Kidney epithelial cell (primary cell): ENCODE measurements at places on chromosomes 1 and 21.

- no peak for DNase-seq
Observed at GRCh38 chr1:96804648-96805047, 83.1 kb downstream of the PTBP2 start.

DNA sequence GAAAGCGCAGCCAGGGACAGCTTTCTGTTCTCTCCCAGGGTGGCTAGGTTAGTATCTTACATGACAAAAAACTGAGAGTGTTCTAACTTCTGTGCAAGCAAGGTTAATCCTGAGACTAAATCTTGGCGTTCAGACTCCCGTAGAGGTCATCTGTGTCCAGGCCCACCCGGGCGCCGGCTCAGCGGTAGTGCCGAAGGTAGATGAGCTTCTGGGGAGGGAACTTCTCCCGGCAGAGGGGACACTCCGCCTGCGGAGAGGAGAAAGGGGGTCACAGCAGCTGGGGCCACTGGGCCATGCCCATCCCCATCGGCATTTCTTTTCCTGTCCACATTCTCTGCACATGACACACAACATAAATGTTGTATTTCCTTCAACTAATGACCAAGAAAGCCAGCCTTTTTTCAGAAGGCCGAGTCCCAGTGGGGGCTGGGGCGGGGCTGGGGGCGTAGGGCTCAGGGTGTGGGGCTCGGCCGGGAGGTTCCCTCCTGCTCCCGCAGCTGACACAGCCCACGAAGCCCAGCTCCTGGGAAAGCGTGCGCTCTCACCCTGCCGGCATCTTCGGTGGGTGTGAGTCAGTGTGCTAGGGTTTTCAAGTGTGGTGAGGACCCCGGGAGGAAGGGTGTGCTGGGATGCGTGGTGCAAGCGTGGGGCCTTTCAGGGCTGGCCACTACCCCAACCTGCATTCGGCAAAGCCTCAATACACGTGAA, 6.6 kb downstream of the PEX10 start:
- DNase-seq, result no peak

DNA sequence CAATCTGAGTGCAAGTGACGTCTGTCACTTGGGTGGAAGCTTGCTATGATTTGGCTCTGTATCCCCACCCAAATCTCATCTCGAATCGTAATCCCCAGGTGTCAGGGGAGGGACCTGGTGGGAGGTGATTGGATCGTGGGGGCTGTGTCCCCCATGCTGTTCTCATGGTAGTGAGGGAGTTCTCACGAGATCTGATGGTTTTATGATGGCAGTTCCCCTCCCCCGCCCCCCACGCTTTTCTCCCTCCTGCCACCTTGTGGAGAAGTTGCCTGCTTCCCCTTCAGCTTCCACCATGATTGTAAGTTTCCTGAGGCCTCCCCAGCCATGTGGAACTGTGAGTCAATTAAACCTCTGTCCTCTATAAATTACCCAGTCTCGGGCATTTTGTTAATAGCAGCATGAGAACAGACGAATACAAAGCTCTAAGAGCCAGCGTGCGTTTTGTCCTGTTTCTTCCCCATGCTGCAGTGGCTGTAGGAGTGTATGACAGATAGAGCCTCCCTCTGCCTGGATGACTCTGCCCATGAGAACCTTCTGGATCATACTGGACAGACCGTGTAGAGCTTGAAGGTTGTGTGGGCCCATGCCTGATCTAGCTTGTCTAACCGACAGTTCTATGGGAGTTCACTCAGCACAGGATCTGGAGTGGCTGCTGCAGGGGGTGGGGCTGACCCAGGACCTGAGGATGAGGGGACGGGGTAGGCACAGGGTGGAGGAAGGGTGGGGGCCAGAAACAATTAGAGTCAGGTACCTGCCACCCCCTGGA, 139.7 kb upstream of the ERRFI1 start:
- DNase-seq, result no peak

DNA sequence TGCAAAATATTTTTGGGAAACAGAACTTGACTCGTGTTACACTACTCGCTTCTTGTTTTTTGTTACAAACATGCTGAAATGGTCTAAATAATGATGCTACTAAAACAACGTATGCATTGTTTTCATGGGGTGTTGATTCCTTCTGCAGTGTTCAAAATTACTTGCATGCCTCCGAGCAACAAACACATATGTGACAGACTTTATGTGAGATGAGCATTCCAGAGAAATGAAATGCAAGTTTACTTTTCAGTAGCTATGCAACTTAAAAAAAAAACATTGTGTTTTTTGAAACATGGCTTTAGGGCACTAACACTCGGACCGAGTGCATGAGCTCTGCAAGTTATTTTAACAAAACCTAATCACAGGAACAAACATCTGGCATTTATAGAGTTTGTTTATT, 84.8 kb downstream of the CAMTA1 start:
- DNase-seq, result no peak

GRCh38 chr21:14572204-14572780, 26.2 kb upstream of the SAMSN1 start:
- DNase-seq, result no peak

GRCh38 chr1:207500306-207500705, 4.3 kb downstream of the CR1 start:
- no peak for DNase-seq

DNA sequence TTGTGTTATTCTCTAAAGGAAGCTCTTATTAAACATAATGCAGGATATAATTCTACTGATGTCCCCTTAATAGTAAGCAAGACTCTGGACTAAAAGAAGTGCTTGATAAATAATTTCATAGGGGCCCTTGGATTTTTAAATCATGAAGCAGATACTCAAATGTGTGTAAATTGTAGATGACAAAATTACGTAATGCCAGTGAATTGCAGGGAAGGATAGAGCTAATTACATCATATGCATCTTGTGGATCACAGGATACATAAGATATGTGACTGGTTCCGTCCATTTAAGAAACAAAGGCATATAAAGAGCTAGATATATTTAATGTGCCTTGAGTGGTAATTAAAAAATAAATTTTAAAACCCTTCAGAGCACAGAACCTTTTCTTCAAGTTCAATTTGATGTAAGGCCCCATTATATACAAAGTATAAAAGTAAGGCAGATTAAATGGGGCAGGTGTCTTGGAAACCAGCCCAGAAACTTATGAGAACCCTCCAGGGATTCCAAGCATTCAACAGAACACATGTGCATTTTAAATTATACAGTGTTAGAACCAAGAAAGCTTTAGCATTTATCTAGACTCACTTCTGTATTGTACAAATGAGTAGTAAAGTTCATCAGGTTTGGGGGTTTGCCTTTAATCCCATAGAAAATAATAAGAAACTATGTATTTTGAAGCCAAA, 190.4 kb downstream of the NCAM2 start:
- no peak for DNase-seq

- DNase-seq, result no peak
Observed at GRCh38 chr1:26483980-26484379, 11.7 kb downstream of the HMGN2 start.

GRCh38 chr21:14500873-14501272, 45.2 kb downstream of the SAMSN1 start:
- DNase-seq, result no peak

DNA sequence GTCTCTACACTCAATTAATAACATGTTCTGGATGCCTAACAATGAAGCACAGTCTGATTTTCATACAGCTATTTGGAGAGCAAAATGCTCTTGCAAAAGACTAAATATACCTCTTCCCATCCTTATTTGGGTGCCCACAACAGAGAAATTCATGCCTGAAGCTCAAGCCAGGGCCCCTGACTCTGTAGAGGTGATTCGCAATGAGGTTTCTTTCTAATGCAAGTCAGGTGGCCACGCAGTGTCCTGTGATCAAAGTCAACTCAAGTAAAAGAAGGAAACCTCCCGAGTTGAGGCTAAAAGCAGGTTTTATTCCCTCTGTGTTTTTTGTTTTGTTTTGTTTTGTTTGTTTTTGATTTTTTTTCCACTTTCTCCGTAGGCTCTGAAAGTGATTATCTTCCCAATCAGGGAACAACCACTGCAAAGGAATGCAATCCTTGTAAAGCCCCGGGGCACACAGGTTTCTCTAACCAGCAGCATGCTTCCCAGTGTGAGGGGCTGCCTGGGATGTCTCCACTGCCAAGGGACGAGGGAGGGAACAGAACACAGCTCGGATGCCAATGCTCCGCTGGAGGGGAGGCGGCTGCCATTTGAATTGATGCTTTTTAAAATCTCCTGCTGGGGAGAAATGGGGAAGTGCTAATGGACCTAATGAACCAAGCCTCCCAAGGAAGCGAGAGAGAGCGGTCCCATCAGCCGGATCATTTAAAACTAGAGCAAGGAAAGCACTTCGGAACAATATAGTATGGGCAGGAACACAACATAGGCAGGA, 73.8 kb upstream of the SSX2IP start:
- DNase-seq, result no peak

DNA sequence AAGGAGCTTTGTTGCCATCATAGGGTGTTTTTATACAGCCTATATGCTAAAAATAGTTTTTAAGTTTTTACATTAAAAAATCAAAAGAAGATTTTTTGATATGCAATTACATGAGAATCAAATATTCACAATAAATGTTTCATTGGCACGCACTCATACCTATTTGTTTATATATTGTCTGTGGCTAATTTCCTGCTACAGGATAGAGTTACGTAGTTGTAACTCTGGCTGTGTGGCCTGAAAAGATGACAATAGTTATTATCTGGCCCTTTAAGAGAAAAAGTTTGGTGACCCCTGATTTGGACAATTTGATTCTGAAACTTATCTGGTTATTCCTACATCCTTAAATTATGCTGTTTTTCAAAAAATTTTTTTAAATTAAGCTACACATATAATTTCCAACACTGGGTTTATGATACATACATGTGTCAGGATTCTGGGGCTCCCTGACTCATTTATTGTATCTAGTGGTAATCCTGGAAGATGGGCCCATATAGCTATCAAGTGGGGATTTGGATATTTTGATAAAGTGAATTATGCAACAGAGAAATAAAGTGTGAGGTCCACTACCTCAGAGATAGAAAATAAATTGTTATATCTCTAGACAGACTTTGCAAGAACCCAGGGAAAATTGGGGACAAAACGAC, 370.2 kb upstream of the LYPLAL1 start:
- DNase-seq, result no peak

GRCh38 chr1:43832255-43832654, 101.3 kb upstream of the ARTN start:
- DNase-seq, result no peak

GRCh38 chr1:68868606-68869005, 371.7 kb upstream of the DEPDC1 start:
- no peak for DNase-seq

DNA sequence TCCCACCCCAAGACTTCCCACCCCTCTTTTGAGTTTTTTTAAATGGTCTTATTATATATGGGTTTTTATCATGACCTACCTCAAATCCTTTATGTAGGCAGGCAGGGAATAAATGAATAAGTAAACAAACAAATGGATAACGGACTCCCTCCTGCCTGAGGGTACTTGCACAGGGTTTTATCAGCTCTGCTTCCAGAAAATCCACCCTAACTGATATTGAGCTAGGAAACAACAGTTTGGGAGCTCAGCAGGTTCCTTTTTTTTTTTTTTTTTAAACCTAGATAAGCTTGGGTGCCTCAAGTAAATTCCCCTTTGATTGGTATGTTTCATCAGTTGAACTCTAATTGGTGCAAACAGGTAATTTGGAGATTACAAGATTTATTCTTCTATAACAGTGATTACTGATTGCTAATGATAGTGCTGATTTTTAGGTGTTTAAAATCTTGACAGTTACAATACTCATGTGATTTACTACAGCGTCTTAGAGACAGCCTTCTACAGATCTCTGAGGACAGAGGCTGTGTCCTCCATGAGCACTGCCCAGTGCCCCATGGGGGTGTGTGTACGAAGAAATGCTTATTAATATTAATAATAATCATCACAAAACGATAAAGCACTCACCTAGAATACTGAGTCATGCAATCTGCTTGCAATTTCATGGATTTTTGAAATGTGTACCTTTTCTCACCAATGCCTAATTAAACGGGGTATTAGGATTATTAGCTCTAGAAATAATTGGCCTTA, 347.4 kb downstream of the RRAGC start:
- no peak for DNase-seq

GRCh38 chr1:156901966-156902915, 8.7 kb downstream of the PEAR1 start:
- DNase-seq, result no peak

DNA sequence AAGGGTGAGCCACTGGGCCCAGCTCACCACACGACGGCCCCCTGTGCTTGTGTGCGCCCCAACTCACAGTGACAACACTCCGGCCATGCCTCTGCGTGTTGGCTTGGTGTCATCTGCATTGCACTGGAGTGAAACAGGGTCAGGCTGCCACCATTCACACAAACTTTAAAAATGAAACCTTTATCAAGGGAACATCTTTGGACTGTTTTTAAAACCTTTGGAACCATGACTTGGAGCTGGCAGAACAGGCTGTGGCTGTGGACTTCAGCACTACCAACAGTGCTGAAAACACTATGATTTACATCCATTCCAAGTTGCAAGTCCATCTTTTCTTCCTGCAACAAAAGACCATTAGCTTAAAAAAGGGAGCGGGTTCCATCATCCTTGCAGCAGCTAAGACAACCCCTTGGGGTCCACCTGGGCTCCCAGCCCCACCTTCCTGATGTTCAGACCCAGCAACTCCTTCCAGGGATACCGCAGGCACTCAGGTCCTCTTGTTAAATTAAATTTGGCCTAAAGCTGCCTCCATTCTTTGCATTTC, 25.6 kb downstream of the POFUT2 start:
- DNase-seq, result no peak
